ENCODE measurements at places on chromosomes 1 and 21. TPM values are rescaled to one million over a fixed set of nuclear protein-coding genes. Genes with fewer than 3 reads are reported as not detected.

- peak overlapping the region; percentile 90 for H3K4me3 ChIP-seq
- DNase-seq: peak; percentile 48
- peaks cover 67% of the 10 kb centered on the region for H3K36me3 ChIP-seq
- peaks cover 67% of the 10 kb centered on the region for H3K4me1 ChIP-seq
- H3K27ac ChIP-seq: peak overlapping the region; percentile 90
Measured at GRCh38 chr1:9654834-9655723, 3.5 kb downstream of the PIK3CD start.

GRCh38 chr1:41380979-41381691 is 19.9 kb downstream of the FOXO6 start:
- DNase-seq: no peak
- H3K36me3 ChIP-seq: no peaks in the 10 kb centered on the region
- no peak overlapping the region for H3K27ac ChIP-seq
- H3K4me3 ChIP-seq: peak overlapping the region; percentile 59

The CLCA2 gene
- not detected for total RNA-seq

- peaks cover 55% of the 10 kb centered on the region for H3K27me3 ChIP-seq
- no peak overlapping the region for H3K27ac ChIP-seq
- no peak for DNase-seq
- H3K4me3 ChIP-seq: no peak overlapping the region
- peaks cover 7% of the 10 kb centered on the region for H3K4me1 ChIP-seq
Measured at GRCh38 chr1:22712502-22713271, 2.0 kb downstream of the EPHB2 start.

All from activated CD8-positive, alpha-beta T cell treated with anti-CD3 and anti-CD28 coated beads, Interleukin-2, amount 10 ng/mL, durations not matched to agents 7 days and 5 days (primary cell).